ENCODE measurements at places on chromosomes 16 and 17.

GRCh38 chr17:16282522-16282921 lies 65.5 kb downstream of the PIGL start:
- no peak for DNase-seq

DNA sequence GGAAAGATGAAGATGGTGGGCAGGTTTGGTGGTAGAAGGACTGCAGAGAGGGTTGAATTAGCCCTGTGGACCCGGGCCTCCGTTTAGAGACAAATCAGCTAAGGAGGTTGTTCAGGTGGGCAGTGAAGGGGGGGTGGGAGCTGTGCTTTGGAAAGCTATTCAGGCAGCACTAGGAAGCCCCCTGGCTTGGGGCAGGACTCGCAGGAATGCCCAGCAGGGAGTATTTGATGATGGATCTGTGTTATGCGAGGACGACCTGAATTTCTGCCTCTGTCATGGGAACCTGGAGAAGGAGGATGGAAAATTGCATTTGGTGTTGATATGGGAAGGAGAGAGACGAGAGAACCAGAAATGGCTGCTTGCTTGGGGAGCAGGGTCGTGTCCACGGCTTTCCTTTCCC lies 3.5 kb downstream of the SPDYE4 start:
- DNase-seq: no peak

GRCh38 chr17:28384281-28385036 lies 13.0 kb downstream of the SARM1 start:
- no peak for DNase-seq

DNA sequence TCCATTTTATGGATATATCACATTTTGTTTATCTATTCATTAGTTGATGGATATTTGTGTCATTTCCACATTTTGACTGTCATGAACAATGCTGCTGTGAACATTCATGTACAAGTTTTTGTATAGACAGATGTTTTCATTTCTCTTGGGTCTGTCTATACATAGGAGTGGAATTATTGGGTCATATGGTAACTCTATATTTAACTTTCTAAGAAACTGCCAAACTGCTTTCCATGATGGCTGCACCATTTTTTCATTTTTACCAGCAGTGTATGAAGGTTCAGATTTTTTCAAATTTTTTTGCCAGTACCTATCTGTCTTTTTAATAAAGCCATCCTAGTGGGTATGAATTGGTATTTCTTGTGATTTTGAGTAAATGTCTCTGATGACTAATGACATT lies 15.5 kb downstream of the NFAT5 start:
- DNase-seq: no peak

DNA sequence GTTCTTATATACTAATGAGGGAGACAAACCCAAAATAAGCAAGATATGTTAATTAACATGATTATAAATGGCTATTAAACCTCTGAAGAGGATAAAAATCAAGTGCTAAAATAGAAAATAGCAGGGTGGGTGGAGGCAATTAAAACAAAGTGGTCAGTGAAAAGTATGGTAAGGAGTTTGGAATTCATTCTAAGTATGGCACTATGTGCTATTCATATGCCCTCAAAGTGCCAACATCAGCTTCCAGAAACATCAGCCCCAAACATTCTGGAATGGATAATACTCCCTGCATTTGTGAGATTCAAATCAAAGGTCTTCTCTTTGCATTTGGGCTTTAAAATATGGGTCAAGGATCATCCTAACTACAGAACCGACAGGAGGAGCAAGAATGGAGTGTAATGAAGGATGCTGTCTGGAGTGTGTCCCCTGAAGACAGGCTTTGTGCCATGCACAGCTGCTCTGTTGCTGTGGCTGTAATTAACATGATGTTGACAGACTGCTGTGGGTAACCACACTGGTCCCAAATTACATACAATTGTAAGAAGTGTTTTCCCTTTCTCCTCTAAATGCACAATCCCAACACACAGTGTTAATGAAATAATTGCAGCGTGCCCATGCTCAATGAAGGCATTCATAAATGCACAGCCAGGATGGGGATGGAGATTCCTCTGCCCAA lies 93.1 kb downstream of the VAT1L start:
- no peak for DNase-seq

DNA sequence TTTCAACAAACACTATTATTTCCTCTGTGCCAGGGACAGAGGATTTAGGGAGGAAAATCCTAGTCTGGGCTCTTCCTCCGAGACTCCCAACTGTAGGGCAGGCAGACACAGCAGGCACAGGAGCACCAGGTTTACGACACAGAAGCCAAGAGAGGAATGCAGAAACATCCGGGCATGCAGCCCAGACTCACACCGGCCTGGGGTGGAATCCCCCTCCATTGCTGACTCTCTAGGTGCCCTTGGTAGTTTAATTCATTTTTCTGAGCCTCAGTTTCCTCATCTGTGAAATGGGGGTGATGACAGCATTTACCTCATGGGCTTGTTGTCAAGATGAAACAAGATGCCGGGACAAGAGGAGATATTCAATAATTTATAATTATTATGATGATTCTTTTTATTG lies 14.9 kb downstream of the CA4 start:
- no peak for DNase-seq

- no peak for DNase-seq
Measured at GRCh38 chr17:61259360-61259759, 140.3 kb upstream of the TBX2 start.

GRCh38 chr17:73533781-73534180 lies 110.5 kb downstream of the SDK2 start:
- no peak for DNase-seq

DNA sequence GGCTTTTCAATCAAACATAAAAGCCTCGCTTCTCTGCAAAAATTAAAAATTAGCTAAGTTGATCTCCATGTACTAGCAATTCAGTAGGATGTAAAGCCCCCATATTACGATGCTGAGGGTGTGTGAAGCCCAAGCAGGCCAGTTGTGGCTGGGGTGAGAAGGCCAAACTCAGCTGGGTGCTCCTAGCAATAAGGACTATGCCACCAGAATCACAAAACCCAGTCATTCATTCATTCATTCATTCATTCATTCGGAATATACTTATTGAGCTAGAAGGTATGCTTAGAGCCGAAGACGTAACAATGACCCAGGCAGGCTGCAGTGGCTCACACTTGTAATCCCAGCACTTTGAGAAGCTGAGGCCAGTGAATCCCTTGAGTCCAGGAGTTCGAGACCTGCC lies 3.9 kb upstream of the CRYBA1 start:
- no peak for DNase-seq

GRCh38 chr16:76816475-76816874 lies 374.5 kb upstream of the MON1B start:
- DNase-seq: no peak

GRCh38 chr16:21950782-21951521 lies 2.2 kb upstream of the UQCRC2 start:
- peak; percentile 50 for DNase-seq

DNA sequence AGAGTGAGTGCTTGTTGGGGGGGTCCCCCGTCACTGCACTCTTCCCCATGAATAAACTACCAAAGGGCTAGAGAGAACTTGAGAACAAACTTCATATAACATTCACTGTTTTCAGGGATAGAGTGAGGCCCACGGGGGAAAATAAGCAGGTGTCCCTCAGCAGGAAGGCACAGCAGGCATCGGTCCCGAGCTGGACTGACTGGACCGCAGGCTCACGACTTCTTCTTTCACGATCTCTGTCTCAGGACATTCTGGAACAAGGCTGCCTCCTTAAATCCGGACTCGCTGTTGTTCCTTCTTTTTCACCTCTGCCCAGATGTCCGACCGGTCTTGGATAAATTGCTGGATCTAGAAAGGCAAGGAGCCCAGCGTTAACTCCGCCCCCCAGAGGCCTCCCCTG lies 14.8 kb downstream of the CCDC42 start:
- DNase-seq: no peak

GRCh38 chr16:20905576-20905975 lies 5.0 kb downstream of the LYRM1 start:
- no peak for DNase-seq

GRCh38 chr17:43615330-43616028 lies 46.2 kb downstream of the MEOX1 start:
- DNase-seq: peak; percentile 25

DNA sequence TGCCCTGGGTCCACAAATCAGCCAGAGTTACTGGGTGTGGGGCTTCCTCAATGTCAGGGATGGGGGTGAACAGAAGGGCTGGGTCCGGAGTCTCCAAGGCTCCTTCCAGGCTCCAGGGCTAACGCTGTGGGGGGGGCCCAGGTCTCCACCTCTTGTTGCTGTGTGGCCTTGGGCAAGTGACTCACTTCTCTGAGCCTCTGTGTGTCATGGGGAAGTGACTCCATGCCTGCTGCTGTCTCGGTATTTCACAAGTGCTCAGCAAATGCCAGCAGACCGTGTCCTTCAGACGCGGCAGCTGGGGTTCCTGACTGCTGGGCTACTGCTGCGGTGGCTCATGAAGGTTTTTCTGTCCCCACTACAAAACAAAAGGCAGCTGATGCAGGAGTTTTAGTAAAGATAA lies 26.6 kb downstream of the JPH3 start:
- DNase-seq: no peak

DNA sequence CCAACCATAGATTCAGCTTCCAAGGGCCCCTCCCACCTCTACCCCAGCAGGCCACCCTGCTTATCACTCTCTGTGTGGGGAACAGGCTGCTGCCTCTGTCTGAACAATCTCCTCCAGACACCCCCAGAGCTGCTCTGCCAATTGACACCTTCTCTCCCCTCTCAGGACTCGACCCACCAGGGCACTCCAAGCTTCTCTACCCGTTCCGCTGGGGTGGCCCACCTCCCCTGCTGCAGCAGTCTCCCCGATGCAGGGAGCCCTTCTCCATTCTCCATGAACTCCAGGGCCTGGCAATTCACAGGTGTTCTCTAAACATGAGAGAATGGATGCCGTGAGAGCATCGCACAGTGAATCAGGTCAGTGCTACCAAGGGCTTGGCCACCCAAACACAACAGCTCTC lies 28.3 kb upstream of the FAAP100 start:
- DNase-seq: no peak

DNA sequence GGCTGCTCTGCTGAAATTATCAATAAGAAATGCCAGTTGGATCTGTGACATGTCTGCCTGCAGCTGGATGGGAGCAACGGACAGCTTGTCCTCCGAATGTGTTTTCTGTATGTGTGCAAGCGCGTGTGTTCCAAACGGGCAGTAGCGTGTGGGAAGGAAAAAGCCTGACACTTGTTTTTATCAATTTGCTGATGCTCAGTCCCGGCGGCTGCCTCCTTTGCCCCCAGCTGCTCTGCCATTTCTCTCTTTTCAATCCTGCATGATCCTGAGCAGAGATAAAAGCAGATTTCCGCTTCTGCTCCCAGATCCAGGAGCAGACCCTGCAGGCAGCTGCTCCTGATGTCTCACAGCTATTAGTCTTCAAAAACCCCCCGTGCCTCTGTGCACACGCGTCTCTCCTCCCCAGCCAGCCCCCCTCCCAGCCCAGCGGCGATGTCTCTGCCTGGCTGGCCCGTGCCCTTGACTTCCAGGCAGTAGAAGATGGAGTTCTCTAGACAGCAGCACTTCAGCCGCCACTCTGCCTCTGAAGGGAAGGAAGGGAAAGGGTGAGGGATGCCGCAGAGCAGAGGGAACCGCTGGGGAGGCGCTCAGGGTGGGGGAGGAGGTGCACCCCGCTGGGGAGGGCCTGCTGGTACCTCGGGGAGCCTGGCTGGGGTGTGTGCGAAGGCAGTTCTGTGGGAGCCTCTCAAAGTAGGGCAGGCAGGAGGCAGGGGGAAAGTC lies 4.1 kb downstream of the PRCD start:
- DNase-seq: peak; percentile 22

- no peak for DNase-seq
Measured at GRCh38 chr16:55660828-55661227, 5.0 kb downstream of the SLC6A2 start.

GRCh38 chr17:47267354-47267828 lies 13.8 kb downstream of the ITGB3 start:
- no peak for DNase-seq

DNA sequence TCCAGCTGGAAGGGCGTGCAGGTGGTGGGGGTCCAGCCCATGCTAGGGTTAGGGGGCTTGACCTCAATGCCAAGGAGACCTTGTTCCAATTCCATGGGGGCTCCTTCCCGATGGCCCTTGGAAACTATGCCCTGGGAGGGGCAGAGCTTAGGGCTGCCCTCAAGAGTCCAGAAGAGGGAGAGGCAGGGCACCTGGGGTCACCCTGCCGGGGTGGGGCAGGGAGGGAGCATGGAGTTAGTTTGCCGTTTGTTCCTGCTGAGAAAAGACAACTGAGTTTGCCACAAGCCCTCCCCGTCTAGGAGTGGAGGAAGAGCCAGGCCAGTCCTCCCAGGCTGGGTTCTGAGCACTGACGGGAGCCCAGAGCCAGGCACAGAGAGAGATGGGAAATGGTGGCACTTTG lies 21.4 kb downstream of the MMP15 start:
- DNase-seq: no peak

GRCh38 chr16:65608455-65608854 lies 486.6 kb upstream of the CDH11 start:
- no peak for DNase-seq

GRCh38 chr16:66913081-66913480 lies 5.6 kb downstream of the CDH16 start:
- DNase-seq: no peak

DNA sequence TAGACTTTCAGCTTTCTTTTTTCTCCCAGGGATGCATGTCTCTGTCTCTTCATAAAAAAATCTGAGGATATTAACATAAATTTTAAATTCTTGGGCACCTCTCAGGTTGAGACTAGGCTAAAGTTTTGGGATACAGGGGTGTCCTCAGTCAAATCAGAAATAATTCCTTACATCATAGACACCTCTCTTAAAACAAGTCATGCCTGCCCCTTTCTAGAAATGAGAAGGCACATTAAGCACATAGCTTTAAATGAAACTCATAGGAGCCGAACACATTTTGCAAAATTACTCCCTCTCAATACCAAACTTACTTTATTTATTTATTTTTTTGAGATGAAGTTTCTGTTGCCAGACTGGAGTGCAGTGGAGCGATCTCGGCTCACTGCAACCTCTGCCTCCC lies 67.3 kb upstream of the BCAR1 start:
- no peak for DNase-seq

- no peak for DNase-seq
Measured at GRCh38 chr17:48910370-48910769, 2.2 kb downstream of the UBE2Z start.

GRCh38 chr17:68401288-68401687 lies 56.0 kb downstream of the WIPI1 start:
- DNase-seq: no peak

GRCh38 chr16:81876273-81876900 lies 97.3 kb downstream of the PLCG2 start:
- DNase-seq: no peak

DNA sequence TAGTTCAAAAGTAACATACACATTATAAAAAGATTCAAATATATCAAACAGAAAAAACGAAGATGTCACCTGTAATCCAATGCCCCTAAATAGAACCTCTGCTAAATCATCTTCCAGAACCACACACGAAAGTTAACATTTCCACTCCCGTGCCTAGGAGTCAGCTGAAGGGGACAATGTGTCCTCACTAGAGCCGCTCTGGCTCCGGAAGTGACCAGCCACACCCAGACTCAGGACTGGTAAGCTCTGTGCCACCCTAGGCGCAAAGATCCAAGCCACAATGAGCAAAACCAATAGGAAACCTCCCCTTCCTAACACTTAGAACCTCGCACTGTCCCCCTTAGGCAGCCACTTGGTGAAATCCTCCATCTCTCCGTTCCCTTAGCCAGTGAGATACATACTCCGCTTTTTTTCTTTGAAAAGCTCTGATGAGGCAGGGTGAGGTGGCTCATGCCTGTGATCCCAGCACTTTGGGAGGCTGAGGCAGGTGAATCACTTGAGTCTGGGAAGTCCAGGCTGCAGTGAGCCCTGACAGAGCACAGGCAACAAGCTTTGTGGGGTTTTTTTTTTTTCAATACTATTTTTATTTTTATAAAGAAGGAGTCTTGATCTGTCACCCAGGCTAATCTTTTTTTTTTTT lies 11.8 kb downstream of the CTRB1 start:
- no peak for DNase-seq

GRCh38 chr17:79581324-79581932 lies 29.4 kb downstream of the RBFOX3 start:
- DNase-seq: no peak

Measured in KBM-7 (cell line).